OCI-LY7 (cell line): ENCODE measurements at places on chromosomes 6 and 20. TPM values are rescaled to one million over a fixed set of nuclear protein-coding genes. Genes with fewer than 3 reads are reported as not detected.

DNA sequence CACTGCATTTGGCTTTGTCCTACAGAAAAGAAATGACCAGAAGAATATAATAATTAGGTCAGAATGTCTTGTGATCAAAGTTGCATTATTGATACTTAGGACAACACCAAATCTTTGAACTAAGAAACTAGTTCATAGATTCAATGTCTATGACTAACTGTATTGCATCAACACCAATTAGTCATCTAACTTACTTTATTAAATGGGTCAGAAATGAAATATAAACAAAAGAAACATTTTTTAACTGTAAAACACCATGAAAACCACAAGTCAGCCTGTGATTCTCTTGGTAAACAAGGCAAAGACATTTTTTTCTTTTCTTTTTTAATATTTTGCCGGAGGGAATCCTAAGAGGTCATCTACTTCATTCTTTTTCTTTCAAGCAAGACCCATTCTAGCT, 114.1 kb upstream of the HDDC2 start:
- DNase-seq = no peak

The ZNF334 gene
- total RNA-seq = not detected in 2 replicates

DNA sequence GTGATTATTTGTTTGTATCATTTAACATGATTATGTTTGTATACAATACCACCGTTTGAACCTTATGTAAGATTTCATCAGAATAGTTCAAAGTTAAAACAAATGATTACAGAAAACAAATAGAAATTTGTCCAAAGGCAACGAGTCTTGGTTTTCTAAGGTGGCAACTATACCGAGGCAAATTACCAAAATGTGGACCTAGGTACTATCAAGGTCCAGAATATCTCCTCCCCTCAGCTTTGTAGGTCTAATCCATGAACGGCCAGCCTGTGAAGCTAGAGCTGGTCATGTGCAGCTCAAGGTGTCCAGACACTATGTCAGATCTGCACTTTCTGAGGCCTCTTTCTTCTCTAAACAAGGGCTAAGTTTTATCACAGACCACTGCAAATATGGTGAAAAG, 151.7 kb upstream of the BEND3 start:
- DNase-seq = no peak

The SLPI gene
- not detected in 2 replicates for total RNA-seq

DNA sequence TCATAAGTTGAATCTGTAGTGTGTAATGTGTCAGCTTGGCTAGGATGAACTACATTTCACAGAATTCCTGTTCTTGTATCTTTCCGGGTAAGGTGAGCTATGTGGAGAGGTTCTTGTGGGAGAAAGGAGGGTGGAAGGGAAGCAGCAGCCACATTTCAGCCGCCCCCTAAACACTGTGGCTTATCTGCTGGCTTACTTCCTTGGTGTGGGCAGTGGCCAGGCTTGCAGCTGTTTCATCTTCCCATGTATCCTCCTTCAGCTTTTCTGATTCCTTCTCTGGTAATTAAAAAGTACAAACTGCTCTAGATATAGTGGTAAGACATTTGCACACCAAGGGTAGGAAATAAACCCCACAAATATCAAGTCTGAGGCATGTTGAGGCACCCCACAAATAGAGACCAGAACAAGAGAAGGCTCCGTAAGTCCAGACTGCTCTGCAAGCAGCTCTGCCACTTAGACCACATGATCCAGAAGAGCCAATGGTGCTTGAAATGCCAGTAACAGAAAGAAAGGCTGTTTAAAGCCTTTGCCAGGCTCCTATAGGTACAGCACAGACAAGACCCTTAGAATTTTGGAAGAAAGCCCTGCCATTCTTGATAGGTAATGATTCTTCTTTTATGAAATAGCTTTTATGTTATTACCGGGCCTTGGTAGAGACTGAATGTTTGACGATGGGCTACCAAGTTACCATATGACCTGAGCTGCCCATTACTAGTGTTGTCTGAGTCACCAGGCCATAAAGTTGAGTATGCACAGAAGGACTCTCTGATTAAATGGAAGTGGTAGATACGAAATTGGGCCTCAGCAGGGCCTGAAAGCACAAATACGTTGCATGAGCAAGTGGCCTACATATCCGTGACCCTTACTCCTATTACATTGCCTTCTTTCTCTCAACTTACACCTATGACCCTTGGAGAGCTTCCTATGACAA, 215.0 kb upstream of the SGK1 start:
- DNase-seq = no peak

DNA sequence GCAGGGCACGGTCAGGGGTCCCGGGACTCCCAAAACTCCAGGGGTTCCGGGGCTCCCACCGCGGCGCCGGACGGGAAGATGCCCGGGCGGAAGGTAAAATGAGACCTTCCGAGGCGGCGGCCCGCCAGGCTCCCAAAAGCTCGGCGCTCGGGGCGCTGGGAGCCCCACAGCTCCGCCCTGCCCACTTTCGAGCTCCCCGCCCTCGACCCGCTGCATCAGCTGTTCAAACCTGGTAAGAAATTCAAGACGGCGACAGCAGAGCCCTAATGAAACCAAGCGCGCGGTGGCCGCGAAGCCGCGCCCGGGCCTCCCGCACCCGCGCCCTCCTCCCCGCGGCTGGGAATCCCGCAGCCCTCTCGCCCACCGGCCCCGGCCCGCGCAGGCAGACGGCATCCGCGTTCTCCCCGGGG, 369 bp downstream of the SLC4A11 start:
- peak; percentile 53 for DNase-seq

The RSPO4 gene
- total RNA-seq = not detected in 2 replicates

GRCh38 chr20:52500157-52500556, 308.6 kb upstream of the ZFP64 start:
- no peak for DNase-seq

DNA sequence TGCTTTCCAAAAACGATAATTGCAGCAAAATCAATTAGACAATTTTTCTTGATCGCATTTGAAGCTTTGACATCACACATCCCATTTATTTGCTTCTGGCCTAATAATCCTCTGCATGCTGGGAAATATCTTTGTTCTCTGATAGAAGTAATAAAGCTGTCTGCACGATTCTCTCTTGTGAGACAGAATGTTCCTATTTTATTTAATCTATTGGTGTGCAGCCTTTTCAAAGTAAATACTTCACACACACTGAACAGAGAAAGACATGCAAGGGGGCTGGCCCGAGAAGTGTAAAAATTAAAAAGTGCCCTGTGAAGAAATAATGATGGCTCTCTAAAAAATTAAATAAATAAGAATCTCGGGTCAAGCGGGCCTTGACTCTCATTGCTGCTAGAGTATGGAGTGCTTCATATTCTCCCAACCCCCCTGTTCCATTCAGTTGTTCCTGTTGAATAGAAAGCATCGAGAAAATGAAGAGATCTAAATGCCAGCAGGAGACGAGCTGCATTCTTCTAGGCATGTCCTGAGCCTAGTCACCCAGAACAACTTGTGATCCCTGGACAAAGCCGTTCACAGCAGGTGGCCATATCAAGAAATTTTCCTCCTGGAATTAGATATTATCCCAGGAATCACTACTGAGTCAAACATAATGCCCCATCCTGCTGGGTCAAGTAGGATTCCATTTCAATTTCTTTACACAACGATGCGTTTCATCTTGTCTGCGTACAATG, 625.9 kb upstream of the EPHA7 start:
- no peak for DNase-seq

DNA sequence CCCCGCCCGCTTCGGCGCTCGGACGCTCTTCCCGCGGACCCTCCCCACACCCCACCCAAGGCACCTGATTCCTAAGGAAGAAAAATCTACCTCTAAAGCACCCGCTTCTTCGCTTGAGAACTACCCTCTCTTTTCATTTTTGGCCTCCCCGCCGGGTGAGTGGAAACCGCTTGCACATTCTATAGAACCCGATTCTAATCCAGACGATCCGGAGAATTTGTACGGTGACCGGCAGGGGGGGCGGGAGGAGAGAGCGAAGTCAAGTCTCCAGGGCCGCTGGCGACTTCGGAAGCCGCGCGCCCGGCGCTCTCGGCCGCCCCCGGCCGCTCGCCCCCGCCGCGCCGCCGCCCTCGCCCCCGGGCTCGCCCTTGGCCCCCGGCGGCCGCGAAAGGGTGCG, at the start of gene RBM24:
Gene RBM24 (plus strand): TSS at position 262 of the 397 bp plus-strand sequence. CDS start 221 bp downstream, outside the sequence.
- DNase-seq = no peak

GRCh38 chr6:154996016-154996590, 988 bp downstream of the TIAM2 start:
- DNase-seq = no peak

GRCh38 chr20:63096681-63097335, 90.0 kb upstream of the BHLHE23 start:
- no peak for DNase-seq

DNA sequence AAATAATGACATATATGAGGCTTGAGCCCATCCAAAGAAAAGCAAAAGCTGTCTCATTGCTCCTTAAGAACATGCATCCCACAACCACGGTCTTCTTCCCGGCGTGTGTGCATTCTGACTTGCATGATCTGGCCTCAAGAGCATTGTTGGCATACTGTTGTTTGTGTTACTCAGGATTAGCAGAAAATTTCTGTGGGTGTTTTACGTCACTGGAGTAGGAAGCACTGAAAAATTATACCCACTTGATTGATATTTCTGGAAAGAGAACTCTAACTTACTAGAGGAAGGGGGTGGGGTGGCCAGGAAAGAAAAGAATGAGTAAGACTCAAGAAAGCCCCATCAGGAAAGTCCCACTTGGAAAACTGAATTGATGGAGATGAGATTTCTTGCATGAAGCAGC, 326.2 kb upstream of the PRDM1 start:
- no peak for DNase-seq

The PSORS1C1 gene
- not detected in 2 replicates for total RNA-seq

DNA sequence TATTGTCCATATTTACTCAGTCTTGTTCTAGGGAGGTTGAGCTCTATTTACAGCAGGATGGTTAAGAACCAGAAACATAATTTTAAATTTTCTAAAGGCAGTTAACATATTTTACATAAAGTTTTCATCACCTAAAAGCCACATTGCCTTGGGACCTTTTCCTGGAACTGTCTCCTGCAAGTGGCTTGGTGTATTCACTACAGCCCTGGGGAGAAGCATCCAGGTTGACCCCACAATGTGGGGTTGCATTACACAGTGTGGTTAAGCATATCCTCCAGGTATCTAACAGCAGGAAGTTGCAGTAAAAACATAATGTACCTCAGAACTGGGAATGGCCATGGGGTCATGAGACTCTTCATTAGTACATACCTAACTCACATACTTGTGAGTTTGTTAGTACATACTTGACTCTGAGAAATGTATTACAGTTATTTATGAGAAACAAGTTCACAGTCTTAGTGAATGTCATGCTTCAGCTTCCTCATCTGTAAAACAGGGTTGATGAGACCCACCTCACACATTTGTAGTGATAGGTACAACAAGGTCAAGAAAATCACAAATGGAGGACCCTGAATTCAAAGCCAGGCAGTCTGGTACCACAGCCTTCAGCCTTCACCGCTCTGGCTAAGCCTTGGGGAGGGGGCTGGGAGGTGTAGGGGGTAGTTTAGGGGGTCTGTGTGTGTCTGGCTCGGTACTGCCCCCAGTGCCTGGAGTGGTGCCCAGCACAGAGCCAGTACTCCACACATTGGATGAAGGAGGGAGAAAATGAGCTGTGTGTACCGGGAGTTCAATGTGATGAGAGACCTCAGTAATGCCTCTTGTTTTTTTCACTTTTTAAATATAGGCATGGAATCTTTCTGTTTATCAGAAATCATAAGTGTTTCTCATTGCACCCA, 52.9 kb downstream of the KAT14 start:
- no peak for DNase-seq

The SDC4 gene
- total RNA-seq = not detected in 2 replicates

DNA sequence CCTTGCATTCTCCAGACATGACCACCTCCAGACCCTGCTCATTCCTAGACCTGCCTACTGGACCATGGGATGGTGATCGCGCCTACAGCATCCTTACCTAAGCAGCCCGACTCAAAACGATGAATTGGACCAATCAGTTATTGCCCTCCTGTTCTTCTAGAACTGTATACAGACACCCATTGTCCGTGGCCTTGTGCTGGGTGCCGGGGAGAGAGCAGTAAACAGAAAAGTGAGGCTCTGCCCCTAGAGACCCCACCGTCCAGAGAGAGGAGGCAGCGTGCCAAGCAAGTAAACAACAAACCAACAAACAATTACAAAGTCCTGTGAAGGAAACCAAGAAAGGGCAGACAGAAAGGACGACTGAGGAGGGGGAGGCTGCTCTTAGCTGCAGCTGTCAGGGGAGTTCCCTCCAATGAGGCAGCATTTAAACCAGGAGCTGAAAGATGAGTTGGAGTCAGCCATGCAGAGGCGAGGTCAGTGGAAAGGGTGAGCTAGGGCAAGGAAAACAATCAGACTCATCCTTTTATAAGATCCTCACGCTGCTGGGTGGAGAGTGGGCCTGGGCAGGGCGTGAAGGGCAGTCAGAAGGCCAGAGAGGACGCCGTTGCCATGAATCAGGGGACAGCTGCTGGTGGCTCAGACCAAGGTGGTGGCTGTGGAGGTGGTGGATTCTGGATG, 37.6 kb upstream of the BLCAP start:
- no peak for DNase-seq

- peak; percentile 19 for DNase-seq
These were observed 145.1 kb upstream of the FKBP1C start for GRCh38 chr6:63066055-63066704.

DNA sequence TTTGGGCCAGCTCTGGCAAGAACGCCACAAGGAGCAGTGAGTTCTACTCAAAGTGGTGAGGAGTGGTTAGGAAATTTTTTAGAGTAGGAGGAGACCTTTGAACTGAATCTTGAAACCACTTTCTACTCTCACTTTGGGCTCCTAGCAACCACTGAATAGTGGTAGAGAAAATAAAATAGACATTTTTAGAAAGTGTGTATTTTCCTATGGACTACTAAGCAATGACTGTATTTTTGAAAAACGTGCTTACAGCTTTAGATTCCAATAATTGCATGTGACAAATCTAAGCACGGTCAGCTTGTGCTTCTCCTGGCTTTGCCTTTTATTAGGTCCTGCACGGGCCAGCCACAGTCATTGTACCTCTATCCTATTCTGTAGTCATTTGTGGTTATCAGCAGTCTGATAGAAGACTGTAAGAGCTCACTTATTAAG, 8.7 kb upstream of the IFNGR1 start:
- no peak for DNase-seq

- DNase-seq = no peak
These were observed 73.0 kb downstream of the CD40 start for GRCh38 chr20:46191168-46191540.

GRCh38 chr6:147829835-147830234, 321.3 kb downstream of the SAMD5 start:
- no peak for DNase-seq

- no peak for DNase-seq
These were observed 413.7 kb upstream of the SULF2 start for GRCh38 chr20:48198929-48199451.

The SLC17A1 gene
- total RNA-seq = not detected in 2 replicates

- no peak for DNase-seq
These were observed 5.7 kb upstream of the FAM209A start for GRCh38 chr20:56518721-56519398.

- DNase-seq = peak; percentile 48
These were observed 84.6 kb downstream of the PTPN1 start for GRCh38 chr20:50594591-50595432.

GRCh38 chr20:47735412-47736400, 49.6 kb downstream of the SULF2 start:
- DNase-seq = no peak

- DNase-seq = no peak
These were observed 4.3 kb downstream of the CALHM4 start for GRCh38 chr6:116557893-116558292.
